ENCODE measurements at places on chromosomes 1 and 21.
A peak's percentile ranks its signal among the peaks of the same experiment; 100 is the strongest.

DNA sequence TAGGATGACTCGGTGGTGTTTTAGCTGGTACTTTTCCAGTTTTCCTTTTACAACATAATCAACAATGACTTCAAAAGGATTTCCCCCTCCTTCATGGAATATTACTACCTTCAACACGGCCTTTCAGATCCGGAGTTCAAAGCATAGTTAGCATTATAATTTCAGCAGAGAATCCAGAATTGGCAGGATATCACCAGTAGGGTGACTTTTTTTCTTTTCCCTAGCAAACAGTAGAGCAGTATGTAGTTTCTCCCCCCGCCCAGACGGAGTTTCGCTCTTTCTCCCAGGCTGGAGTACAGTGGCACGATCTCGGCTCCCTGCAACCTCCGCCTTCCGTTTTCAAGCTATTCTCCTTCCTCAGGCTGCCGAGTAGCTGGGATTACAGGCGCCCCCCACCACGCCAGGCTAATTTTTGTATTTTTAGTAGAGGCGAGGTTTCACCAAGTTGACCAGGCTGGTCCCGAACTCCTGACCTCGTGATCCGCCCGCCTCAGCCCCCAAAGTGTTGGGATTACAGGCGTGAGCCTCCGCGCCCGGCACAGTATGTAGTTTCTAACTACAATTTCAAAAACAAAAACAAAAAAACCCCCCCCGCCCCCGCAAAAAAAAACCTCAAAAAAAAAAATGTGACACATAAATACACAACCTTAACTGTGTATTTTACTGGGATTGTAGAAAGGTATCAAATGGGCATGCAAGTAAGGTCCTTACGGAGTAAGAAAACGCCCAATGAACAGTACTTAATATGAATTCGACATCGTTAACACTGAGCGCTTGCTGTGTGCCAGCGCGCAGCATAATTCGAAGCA lies 1.5 kb upstream of the COX20 start:
- DNase-seq, result peak; percentile 28

GRCh38 chr1:44389437-44389836 lies 15.6 kb upstream of the RNF220 start:
- DNase-seq, result no peak

GRCh38 chr1:61604684-61605083 lies 120.3 kb downstream of the TM2D1 start:
- no peak for DNase-seq

GRCh38 chr1:167904652-167905130 lies 9.2 kb downstream of the ADCY10 start:
- DNase-seq, result no peak

GRCh38 chr1:2384941-2385481 lies 6.3 kb downstream of the MORN1 start:
- DNase-seq, result no peak

DNA sequence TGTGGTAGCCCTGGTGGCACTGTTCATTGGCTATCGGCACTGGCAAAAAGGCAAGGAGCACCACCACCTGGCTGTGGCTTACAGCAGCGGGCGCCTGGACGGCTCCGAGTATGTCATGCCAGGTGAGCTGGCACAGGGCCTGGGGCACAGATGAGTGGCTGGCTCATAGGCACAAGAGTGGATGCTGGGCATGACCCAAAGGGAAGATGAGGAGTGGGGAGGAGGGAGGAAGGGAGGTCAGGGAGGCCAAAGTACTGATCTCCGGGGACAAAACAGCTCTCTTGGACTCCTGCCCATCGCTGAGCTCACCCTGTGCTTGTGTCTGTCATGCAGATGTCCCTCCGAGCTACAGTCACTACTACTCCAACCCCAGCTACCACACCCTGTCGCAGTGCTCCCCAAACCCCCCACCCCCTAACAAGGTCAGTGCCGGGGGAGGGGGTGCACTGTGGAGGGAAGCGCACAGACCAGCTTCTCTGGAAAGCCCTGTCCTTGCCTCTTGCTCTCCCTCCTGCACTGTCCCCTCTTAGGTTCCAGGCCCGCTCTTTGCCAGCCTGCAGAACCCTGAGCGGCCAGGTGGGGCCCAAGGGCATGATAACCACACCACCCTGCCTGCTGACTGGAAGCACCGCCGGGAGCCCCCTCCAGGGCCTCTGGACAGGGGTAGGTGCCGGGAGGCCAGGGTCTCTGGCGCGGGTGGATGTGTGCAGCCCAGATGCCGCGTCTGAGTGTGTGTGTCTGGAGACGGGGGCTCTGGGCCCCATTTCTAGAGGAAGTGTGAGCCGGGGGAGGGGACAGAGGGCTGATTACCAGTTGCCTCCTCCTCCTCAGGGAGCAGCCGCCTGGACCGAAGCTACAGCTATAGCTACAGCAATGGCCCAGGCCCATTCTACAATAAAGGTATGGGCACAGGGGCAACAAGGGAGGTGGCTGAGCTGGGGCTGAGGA lies 7.3 kb upstream of the LRRC71 start:
- no peak for DNase-seq

DNA sequence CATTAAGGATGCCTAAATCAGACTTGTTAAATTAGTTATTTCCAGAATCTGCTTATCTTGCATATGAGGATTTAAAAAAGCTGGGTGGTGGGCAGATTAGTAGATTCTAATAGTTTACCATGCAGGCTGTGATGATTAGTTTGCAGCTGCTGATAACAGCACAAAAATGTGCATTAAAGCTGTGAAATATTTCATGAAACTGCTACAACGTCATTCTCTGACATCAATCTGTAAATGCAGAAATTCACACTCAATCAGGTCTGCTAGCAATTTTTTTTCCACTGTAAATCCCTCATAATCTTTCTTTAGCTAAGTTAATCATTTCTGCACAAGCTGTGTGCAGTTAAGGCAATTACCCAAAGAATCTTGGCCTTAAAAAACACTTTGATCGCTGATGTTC lies 9.3 kb upstream of the RPE65 start:
- DNase-seq, result no peak

DNA sequence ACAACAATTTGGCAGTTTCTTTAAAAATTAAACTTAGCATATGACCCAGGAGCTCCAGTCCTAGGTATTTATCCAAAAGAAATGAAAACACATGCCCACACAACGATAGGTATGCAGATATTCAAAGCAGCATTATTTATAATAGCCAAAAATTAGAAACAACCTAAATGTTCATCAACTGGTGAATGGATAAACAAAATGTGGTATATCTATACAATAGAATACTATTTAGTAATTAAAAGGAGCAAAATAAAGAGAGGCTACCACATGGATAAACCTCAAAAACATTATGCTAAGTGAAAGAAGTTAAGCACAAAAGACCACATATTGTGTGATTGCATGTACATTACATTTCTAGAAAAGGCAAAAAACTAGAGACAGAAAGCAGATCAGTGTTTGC lies 51.3 kb downstream of the ROR1 start:
- no peak for DNase-seq

DNA sequence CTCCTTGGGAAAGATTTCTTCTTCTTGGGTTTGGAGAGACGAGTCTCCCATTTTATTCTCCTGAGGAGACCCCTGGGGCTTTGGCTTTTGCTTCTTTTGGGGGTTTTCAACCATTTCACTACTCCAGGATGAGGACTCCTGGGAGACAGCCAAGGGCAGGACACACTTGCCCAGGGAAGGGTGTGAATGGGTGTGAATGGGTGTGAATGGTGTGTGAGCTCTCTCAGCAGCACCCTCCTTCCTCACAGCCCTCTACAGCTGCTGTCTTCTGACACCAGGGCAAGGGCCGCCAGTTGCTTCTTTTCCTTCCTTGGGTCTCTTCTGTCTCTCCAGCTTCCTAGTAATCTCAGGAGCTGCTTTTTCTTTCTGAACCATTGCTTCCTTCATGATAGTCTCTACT lies 24.2 kb downstream of the KIF17 start:
- DNase-seq, result no peak

- no peak for DNase-seq
These were observed 118.0 kb downstream of the CASZ1 start for GRCh38 chr1:10678402-10678801.

GRCh38 chr1:23577056-23578004 lies 18.0 kb upstream of the ID3 start:
- DNase-seq, result peak; percentile 33

DNA sequence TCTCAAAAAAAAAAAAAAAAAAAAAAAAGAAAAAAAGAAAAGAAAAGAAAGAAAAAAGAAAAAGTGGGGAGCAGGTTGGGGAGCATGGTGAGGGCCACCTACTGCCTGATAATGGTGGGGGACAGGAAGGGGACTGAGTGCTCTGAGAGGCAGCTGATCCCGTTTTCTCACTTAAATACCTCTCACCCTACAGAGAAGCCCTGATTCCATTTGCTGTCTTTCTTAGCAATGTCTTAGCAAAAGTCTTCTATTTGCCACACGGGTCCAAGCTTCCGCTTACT lies 692 bp upstream of the H6PD start:
- DNase-seq, result no peak

GRCh38 chr1:151760597-151761385 lies 2.5 kb downstream of the MRPL9 start:
- no peak for DNase-seq

DNA sequence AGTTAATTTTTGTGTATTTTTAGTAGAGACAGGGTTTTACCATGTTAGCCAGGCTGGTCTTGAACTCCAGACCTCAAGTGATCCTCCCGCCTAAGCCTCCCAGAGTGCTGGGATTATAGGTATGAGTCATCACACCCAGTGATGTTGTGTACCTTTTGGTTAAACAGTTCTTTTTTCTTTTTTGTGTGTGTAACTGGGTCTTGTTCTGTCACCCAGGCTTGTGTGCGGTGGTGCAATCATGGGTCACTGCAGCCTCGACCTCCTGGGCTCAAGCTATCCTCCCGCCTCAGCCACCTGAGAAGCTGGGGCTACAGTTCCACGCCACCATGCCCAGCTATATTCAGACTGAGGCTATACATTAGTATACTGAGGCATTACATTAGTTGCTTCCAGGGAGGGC lies 37.8 kb downstream of the GABPB2 start:
- no peak for DNase-seq

GRCh38 chr1:45243476-45244343 lies 37.3 kb upstream of the ZSWIM5 start:
- no peak for DNase-seq

GRCh38 chr1:173420330-173420806 lies 56.8 kb upstream of the PRDX6 start:
- DNase-seq, result peak; percentile 59

DNA sequence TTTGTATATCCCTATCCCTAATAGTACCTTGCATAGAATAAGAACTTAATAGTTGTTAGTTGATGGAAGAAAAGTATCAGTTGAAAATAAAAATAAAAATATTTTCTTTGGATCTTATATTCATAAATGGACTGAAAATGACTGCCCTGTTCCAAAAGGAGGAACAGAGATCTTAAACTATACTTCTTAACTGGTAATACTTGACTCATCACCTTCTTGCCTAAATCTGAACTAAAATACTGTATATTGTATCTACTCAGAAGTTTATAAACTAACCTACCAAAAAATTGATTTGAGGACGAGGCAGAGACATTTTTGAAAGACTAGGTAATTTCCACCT lies 178.8 kb downstream of the SYT2 start:
- no peak for DNase-seq

GRCh38 chr21:29359718-29360117 lies 61.0 kb downstream of the BACH1 start:
- no peak for DNase-seq

GRCh38 chr1:114671011-114671938 lies 1.4 kb upstream of the DENND2C start:
- peak; percentile 41 for DNase-seq

DNA sequence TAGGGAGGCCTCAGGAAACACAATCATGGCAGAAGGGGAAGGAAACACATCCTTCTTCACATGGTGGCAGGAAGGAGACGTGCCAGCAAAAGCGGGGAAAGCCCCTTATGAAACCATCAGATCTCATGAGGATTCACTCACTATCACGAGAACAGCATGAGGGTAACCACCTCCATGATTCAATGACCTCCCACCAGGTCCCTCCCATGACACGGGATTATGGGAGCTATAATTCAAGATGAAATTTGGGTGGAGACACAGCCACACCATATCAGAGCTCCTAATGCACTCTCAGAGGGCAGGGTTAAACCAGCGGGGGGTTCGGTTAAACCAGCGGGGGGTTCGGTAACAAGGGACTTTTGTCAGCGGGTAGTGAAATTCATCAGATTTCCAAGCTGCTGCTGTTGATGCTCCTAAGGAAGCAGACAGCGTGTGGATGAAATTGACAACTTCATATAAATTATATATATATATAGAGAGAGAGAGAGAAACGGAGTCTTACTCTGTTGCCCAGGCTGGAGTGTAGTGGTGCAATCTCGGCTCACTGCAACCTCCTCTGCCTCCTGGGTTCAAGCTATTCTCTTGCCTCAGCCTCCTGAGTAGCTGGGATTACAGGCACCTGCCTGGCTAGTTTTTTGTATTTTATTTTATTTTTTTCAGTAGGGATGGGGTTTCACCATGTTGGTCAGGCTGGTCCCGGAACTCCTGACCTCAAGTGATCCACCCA lies 4.2 kb downstream of the CSTB start:
- DNase-seq, result no peak

Data from RWPE1 (cell line).